GM04504 (cell line): ENCODE measurements at places on chromosomes 3 and 15.
A peak's percentile ranks its signal among the peaks of the same experiment; 100 is the strongest.

- DNase-seq = no peak
Measured at GRCh38 chr15:62848632-62849050, 193.9 kb upstream of the TPM1 start.

DNA sequence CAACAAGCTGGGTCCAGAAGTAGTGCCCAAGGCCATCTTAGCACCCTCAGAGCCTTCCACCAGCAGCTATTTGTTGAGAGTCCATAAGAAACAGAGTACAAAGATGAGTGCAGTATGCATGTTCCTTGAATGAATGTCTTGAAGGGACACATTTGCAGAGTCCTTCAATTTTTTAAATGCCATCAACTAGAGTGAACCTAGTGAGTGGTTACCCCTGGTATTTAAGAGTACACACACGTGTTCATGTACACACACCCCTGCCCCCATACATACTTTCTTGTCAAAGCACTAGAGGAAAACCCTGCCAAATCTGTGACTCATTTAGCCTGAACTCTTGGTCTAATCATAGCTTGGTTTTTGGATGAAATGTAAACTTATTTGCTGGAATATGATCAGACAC lies 84.5 kb upstream of the GALNT15 start:
- peak; percentile 89 for DNase-seq

DNA sequence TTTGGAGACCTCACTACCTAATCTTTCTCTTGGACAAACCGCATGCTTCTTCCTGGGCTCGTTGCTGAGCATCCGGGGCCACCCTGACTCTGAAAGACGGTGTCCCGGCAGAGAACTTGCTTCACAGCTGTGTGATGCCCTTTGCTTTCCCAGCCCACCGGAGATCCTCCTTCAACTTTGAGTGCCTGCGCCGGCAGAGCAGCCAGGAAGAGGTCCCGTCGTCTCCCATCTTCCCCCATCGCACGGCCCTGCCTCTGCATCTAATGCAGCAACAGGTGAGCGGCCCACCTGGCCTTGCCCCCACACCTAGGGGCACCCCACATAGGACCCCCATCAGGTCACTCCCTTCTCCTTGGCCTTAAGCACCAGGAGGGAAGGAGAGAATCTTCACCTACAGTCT lies 37.7 kb downstream of the CHDH start:
- DNase-seq = no peak

DNA sequence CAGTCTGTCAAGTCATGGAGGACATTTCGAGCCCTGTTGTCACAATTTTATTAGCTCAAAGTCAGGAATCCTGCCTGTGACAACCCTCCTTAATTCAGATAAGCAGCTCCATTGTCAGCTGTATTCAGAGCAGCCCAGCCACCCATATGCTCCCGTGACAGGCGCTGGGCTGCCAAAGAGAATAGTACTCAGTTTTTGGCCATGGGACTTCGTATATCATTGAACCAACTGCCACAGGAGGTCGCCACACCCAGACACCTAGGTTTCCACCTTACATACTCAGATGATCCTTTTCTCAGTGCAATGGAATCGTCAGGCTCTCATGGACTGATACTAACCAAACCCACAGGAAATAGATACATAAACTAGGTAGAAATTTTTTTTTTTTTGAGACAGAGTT lies 100.2 kb downstream of the C3orf70 start:
- DNase-seq = no peak

GRCh38 chr15:81962482-81962881 lies 83.3 kb downstream of the MEX3B start:
- no peak for DNase-seq
